ENCODE measurements at places on chromosomes 16 and 17.

DNA sequence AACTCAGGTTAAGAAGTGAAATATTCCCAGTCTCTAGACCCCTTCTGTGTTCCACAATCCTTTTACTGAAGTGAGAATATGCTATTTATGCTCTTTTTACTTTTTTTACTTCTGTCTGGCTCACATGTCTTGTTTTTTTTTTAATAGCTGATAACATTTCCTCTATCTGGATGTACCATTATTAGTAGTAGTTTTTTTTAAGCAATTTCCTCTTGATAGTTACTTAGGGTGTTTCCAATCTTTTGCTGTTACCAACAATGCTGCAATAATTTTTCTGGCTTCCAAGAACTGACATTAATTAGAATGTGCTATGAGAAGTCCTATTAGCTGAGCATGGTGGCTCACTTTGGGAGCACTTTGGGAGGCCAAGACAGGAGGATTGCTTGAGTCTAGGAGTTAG lies 32.0 kb downstream of the KSR1 start:
- DNase-seq, result no peak

- DNase-seq, result peak; percentile 42
Observed at GRCh38 chr17:48181653-48182052, 74.1 kb downstream of the SNX11 start.

DNA sequence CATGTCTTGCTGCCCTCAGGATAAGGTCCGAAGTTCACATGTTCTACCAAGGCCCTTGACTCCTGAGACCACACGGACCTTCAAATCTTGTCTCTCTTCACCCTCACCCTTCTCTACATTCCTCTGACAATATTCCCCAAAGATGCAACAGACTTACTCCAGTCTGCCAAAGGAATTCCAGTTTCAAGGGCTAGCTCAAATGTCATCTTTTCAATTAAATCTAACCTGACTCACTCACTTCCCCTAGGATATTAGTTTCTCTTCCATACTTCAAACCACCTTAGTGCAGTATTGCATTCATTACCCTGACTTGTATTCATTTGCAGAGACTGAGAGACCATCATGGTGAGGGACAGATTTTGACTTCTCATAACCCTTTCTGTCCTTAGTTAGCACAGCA lies 59.6 kb upstream of the ADCY9 start:
- DNase-seq, result no peak

DNA sequence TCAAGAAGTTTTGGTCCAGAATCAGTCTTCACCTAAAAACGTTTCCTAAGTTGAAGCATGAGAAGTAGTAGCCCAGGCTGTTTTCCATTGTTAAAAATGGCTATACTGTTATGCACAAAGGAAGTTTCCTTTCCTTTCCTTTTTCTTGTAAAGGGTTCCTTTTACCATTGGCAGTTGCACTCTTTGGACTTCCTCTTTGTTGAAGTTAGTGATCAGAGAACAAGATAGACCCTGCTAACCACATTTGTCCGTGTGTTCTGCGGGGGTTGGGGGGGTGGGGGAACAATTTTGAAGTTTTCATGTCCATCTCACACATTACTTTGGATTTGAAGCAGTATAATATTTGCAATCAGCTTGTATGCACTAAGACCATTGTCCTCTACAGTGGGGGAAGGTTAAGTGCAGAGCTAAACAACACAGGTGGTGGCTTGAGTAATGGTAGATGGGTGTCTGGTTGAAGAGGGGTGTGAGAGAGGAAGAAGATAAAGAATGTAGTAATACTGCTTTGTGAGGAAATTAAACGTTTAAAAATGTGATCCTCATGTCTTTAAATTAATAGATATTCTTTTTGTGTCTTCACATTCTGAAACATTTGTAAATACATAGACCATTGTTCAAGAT lies 1.4 kb downstream of the LPCAT2 start:
- DNase-seq, result no peak

DNA sequence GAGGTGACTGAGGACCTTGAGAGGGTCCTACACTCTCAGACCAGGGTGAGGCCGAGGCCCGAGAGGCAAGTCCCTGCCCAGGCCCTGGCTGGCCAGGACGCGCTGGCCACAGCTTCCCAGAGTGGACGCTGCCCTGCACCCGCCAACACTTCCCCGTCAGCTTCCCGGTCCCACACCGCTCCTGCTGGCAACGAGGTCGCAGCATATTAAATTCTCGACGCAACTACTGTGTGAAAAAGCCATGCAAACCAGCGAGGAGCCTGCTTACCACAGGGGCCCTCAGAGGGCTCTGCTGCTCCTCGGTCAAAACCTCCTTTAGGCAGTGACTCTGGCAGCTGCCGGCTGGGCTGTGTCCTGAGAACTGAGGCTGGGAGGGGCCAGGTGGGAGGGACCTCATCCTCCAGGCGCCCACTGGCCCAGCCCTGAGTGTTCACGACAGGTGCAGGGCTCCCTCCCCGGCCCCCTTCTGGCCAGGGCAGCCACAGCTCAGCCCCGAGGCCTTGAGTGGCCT lies 2.1 kb upstream of the TEX19 start:
- peak; percentile 30 for DNase-seq

GRCh38 chr16:47029724-47030123 lies 56.2 kb upstream of the DNAJA2 start:
- DNase-seq, result no peak

DNA sequence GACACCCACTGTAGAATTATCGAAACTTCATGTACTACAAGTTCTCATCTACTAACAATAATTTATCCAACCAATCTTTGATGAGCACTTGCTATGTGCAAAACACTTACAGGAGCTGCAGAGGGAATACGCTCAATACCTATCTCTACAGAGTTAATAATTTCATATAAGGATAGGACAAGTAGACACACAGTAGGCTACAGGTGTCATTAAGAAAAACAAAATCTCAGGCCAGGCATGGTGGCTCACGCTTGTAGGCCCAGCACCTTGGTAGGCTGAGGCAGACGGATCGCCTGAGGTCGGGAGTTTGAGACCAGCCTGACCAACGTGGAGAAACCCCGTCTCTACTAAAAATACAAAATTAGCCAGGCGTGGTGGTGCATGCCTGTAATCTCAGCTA lies 91.3 kb upstream of the PLEKHM1 start:
- DNase-seq, result no peak

- no peak for DNase-seq
Observed at GRCh38 chr16:84687715-84688114, 12.1 kb upstream of the USP10 start.

- no peak for DNase-seq
Observed at GRCh38 chr17:29133121-29133713, 47.0 kb downstream of the MYO18A start.

DNA sequence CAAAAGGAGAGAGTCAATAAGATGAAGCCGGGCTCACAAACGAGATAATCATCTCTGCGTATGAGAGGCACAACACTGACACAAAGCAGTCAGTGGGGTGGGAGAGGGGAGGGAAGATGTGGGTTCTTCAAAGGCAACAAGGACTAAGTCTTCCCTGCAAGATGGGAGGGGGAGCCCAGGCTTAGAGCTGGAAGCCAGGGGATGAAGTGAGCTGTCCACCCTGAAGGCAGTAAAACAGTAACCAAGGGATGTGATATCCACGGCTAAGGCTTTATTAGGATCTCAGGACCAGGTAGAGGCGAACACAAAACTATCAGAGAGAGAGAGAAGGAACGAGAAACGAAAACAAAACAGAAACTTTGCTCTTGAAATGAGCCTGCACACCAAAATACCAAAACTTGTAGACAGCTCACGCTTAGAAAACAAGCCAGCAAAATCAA lies 115.9 kb downstream of the DYNLRB2 start:
- no peak for DNase-seq

DNA sequence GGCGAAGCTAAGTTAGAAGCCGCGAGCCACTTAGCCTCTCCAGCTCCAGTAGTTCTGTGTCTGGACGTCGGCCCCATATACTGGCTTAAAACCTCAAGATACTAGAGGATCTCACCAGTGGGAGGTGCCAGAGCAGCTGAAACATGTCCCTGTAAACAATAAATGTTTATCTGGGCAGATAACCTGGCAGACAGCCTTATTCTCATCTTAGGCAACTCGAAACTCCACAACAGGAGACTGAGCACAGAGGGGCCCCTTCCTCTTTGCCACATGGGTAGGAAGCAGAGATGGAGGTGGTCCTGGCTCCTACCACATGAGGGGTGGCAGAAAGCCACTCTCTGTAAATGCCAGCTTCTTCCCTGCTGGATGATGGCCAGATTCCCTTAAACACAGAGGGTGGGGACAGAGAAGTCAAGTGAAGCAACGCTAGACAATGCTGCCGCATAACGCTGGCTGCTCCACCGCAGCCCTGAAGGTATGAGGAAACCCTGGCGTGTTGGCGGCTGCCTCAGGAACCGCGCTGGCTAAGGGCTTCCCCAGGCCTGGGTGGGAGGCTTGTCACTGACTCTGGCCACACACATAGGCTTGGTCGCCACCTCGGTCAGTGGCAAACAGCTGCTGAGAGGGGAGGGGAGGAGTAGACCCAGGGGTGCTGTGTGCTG lies 67.9 kb downstream of the HIC1 start:
- no peak for DNase-seq

Measured in NCI-H526 treated with DMSO at 0.1 percent for 48 hours (cell line).